ENCODE measurements at places on chromosomes 4 and X.

GRCh38 chr4:96703265-96703664, 863.4 kb downstream of the PDHA2 start:
- DNase-seq: no peak

DNA sequence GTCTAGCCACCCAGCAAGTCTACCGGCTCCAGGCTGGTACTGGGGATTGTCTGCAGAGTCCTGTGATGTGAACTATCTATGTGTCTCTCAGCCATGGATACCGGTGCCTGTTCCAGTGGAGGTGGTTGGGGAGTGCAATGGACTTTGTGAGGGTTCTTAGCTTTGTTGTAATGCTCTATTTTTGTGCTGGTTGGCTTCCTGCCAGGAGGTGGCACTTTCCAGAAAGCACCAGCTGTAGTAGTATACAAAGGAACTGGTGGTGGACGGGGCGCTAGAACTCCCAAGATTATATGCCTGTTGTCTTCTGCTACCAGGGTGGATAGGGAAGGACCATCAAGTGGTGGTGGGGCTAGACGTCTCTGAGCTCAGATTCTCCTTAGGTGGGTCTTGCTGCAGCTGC, 306.4 kb upstream of the POF1B start:
- DNase-seq: no peak

DNA sequence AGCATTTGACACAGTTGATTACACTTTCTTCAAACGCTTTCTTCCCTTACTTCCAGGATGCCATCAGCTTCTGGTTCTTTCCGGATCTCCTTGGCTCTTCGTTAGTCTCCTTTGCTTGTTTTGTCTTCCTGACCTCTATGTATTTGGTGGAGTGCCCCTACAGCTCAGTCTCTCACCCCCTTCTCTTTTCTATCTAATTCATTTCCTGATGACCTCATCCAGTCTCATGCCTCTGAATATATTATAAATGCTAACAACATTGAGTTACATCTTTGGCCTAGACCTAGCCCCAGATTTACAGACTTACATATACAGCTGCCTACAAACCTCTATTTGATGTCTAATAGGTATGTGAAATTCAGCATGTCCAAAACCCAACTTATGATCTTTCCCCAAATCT, 16.5 kb upstream of the LEF1 start:
- DNase-seq: no peak

- no peak for DNase-seq
These were observed 51.7 kb downstream of the PIR start for GRCh38 chrX:15441464-15441863.

GRCh38 chrX:39258331-39258730, 457.1 kb downstream of the MID1IP1 start:
- DNase-seq: no peak

DNA sequence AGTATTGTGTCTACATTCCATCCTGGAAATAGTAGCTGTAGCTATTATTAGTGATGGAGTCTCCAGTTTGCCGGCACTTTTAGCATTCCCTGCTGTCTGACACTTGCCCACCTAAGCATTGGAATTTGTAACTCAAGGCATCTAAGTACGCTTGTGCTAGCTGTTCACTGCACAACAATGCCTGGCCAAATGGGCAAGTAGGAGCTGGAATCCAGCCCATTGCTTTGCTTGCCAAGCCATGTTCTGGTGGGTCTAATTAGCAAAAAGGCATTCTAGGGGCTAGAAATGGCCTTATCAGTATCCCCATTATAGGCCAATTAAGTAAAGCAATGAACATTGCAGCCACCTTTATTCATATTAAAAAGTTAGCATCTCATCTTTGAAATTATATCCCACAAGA, 7.8 kb upstream of the CXXC4 start:
- no peak for DNase-seq

DNA sequence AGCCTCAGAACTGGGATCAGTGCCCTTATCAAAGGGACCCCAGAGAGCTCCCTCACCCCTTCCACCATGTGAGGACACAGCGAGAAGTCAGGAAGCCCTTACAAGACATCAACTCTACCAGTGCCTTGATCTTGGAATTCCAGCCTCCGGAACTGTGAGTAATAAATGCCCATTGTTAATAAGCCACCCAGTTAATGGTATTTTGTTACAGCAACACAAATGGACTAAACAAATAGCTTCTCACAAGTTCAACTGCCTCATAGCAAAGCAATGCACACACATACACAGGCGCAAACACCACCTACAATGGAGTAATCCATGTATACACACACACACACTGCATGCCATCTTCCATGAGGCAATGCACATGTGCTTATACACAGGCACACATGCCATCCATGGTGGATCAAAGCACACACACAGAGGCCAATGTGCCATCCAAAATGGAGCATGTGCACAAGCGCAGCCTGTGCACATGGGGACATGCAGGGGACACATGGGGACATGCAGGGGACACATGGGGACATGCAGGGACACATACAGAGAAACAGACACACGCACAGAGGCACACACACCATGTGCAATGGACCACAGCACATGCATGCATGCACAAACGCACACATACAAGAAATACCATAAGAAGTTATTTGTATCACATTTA, 137.6 kb upstream of the TBL1X start:
- no peak for DNase-seq

GRCh38 chrX:137519459-137519858, 46.5 kb upstream of the ZIC3 start:
- DNase-seq: no peak

DNA sequence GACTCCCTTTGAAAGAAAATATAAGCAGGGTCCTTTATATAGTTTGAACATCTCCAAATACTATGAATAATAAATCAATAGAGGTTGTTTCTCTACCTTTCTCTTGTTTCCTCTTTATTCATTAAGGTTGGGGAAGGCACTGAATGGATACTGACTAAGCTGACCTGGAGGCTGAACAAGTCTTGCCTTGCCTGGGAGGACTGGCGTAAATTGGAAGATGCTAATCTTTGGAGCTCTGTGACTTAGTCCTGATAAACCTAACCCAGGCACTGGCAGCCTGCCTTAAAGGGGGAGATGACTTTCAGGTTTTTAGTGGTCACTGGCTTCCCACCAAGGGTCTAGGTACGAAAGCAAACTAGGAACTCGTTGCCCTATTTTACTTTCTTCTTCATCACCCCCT, 10.5 kb downstream of the CCDC160 start:
- DNase-seq: no peak

DNA sequence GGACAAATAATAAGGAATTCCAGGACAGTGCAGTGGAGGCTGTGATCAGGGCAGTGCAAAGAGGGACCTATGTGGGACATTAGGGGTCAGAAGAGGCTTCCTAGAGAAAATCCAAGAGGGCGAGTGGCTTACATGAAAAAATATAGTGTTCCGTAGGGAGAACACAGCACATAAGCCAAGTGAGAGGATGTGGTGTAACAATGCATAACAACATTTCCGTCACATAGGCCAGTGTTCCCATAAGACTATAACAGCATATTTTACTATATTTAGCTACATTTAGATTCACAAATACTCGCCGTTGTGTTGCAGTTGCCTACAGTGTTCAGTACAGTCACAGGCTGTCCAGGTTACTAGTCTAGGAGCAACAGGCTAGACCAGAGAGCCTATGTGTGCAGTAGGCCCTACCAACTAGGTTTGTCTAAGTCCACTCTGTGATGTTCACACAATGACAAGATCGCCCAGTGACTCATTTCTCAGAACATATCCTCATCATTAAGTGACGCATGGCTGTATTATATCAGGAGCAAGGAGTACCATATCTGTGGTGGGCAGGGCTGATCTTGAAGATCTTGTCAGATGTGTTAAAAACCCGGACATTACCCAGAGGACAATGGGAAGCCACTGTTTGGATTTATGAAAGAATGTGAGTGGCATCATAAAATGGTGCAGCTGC, 74.0 kb upstream of the TBL1X start:
- DNase-seq: no peak

DNA sequence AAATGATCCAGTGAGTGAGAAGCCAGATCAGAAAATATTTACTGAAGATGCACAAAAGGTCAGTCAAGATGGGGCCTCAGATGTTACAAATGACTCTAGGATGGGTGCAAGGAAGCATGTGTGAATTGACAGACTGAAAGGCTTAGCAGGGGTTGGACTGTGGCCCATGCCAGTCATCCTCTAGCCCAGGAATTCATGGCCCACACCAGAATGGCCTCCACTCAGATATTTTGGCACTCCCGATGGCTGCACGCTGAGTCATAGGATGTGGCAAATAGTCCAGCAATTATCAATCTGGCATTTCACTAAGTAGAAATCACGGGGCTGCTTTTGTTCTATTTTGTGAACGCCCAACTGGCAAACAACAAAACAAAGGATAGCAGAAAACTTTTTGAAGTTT, 406.5 kb downstream of the IQCM start:
- DNase-seq: no peak

GRCh38 chrX:40473460-40474204, 107.1 kb upstream of the ATP6AP2 start:
- no peak for DNase-seq

DNA sequence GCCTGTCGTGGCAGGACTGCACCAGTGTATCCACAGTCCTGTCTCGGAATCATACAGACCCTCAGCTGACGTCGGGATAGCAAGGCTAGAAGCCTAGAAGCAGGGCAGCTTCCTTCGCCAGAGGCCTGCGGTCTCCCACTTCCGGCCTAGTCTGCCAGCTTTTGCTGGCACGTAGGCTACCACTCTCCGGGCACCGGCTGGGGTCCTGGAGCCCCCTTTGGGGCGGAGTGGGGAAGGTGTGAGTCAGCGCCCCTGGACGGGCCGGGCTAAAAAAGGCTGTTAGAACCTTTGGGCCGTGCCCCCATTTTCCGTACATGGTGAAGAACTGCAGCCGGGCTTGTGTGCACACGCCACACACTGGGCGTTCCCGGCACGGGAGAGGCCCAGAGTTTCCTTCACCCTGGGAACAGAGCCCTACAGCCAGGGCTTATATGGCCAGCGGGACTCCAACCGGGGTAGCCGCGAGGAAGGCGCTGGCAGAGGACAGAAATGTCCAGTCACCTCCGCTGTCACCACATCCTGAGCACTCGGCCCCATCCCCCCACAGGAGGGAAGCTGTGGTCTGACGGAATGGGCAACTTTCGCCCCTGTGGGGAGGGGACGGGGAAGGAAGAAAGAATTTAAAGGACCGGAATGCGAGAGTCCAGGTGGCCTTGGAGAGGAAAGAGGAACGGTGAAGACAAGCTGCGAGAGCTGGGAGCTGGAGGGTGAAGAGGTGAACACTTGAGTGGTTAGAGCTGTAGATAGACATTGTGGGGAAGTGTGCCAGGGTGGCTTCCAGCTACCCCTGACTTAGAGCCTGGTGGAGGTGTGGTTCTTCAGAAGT, 4.6 kb downstream of the MAGIX start:
- DNase-seq: no peak

DNA sequence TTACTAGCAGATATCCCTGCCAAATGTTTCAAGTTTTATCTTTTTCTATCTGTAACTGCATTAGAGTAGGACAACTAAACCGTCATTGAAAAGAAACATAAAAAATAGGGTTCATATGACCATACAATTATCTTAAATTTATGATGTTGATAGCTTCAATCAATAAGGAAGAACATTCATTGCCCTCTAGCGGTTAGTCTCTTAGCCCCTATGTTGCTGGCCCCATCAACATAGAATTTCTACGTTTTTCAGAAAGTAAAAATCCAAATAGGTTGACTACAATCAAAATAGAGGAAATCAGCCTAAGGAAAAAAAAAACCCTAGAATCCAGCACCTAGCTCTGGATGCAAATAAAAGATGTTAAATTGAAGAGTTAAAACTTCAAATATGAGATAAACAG, 225.1 kb upstream of the ITM2A start:
- no peak for DNase-seq

GRCh38 chr4:94700298-94700697, 57.5 kb upstream of the BMPR1B start:
- DNase-seq: no peak

DNA sequence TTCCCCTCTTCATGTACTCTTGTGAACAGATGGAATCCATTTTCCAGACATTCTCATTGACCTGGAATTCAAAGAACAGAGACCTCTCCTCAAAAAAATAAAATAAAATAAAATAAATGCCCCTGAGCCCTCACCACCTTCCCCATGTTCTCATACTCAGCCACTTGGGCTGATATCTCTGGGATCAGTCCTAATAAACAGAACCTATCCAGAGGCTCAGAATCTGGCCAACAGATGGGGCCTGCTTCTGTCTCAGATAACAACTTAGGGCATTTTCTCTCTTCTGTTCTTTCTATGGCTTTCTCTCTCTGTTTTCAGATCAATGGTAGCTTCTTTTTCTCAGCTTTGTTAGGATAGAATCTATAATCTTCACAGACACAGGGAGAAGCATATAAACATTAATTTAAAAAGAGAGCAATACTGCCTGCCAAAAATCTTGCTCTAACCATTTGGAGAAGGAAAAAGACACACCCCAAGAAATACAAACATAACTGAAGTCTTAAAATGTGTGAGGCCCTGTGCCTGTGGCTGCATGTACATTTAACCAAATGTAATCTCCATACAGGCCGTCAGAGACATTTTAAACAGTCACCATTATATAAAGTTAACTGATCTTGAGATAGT, 907.1 kb downstream of the FAT4 start:
- DNase-seq: no peak

- no peak for DNase-seq
These were observed 325.0 kb downstream of the ARHGAP10 start for GRCh38 chr4:148056879-148057278.

GRCh38 chrX:69263251-69263820, 98.1 kb upstream of the PJA1 start:
- no peak for DNase-seq

- no peak for DNase-seq
These were observed 61.5 kb downstream of the EDNRA start for GRCh38 chr4:147542229-147542990.

- DNase-seq: no peak
These were observed 60.4 kb downstream of the F11 start for GRCh38 chr4:186326391-186326790.

GRCh38 chrX:38717871-38718270, 83.4 kb upstream of the MID1IP1 start:
- DNase-seq: no peak

DNA sequence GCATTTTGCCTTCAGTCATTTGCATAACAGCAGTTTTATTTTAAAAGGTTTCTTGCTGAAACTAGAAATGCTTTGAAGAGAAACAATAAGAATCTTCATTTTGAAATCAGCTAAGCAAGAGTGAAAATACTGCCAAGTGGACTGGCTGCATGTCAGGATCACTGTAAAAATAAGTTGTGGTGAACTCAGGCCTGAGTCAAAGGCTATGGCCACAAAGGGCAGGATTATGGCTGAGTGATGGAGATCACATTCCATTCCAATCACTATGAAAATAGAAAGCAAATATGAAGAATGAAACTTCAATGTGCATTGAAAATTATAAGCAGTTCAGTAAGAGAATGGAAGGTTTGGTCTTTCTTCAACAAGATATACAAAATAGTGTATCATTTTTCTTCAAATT, 224.5 kb downstream of the PCDH18 start:
- no peak for DNase-seq

GRCh38 chr4:2354760-2355159, 63.7 kb downstream of the ZFYVE28 start:
- no peak for DNase-seq
